Mesenteric fat pad (tissue), 1 donor: ENCODE measurements at places on chromosomes 2 and 18. TPM values are rescaled to one million over a fixed set of nuclear protein-coding genes. Genes with fewer than 3 reads are reported as not detected.

ACP1 gene
- 51.3 TPM for total RNA-seq

LIMS2 gene
- 70.6 TPM for total RNA-seq

TTN gene
- total RNA-seq = 12.0 TPM

G6PC2 gene
- 0.35 TPM for total RNA-seq

ACVR1C gene
- total RNA-seq = 44.9 TPM

CAPN10 gene
- total RNA-seq = 18.2 TPM

COPS9 gene
- total RNA-seq = 118 TPM

CCDC148 gene
- total RNA-seq = 0.35 TPM

CD8B2 gene
- not detected for total RNA-seq
